ENCODE measurements at places on chromosomes 1 and 21.
A peak's percentile ranks its signal among the peaks of the same experiment; 100 is the strongest.

- DNase-seq, result no peak
Observed at GRCh38 chr1:203660931-203661484, 34.4 kb downstream of the ATP2B4 start.

DNA sequence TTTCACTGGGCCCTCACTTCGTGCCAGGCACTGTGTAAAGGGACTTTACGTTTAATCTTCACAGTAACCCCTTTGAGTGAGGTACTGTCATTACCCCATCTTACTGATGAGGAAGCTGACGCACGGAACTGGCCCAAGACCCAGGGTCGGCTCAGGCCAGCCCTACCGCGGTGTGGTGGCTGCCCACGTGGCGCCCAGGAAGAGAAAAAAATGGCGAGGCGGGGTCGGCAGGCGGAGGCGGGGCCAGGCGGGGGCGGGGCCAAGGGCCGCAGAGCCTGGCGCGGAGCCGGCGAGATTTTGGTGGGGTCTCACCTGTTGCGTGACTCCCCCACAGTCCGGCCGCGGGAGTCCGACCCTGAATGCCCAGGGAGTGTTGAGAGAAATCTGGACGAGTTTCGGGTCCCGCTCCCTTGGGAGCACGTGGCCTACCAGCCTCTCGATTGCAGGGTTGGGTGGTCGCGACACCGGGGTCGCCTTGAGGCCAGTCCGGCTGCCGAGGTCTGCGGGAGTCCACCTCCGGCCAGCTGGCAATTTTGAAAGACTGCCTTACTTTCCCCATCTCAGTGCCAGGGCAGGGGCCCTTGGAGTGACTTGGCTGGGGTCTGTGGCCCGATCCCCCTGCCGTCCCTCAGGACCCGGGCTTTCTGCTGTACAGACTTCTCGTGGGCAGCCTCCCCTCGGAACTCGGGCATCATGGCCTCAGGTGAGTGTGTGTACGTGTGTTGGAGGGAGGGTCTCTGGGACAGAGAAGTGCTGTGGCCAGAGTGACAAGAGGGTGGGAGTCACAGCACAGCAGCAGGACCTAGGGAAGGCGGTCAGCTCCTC, at the start of the genes AMPD2 and GNAT2:
Gene AMPD2 (plus strand): TSS at position 262 of the 825 bp plus-strand sequence. CDS start 1,339 bp downstream, outside the sequence.
Gene GNAT2 (minus strand): TSS at position 41 of the 825 bp plus-strand sequence. CDS start 6,746 bp downstream, outside the sequence.
- DNase-seq, result peak; percentile 65

DNA sequence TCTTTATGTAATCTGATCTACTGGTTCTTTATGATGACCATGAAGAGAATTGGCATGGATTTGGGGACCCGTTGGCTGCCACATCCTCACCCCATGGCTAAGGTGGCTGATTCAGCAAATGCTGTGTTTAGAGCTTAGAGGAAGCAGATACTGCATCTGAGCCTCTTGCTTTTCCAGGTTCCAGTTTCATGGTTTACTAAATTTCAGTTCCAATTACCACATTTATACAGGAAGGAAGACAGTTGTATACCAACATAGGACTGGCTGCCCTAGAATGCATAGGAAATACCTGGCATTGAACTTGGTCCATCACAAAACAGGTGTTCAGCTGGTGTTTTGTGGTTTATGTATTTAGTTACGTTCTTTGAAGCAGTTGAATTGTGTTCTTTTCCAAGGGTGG, 107.1 kb downstream of the ST3GAL3 start:
- DNase-seq, result no peak

DNA sequence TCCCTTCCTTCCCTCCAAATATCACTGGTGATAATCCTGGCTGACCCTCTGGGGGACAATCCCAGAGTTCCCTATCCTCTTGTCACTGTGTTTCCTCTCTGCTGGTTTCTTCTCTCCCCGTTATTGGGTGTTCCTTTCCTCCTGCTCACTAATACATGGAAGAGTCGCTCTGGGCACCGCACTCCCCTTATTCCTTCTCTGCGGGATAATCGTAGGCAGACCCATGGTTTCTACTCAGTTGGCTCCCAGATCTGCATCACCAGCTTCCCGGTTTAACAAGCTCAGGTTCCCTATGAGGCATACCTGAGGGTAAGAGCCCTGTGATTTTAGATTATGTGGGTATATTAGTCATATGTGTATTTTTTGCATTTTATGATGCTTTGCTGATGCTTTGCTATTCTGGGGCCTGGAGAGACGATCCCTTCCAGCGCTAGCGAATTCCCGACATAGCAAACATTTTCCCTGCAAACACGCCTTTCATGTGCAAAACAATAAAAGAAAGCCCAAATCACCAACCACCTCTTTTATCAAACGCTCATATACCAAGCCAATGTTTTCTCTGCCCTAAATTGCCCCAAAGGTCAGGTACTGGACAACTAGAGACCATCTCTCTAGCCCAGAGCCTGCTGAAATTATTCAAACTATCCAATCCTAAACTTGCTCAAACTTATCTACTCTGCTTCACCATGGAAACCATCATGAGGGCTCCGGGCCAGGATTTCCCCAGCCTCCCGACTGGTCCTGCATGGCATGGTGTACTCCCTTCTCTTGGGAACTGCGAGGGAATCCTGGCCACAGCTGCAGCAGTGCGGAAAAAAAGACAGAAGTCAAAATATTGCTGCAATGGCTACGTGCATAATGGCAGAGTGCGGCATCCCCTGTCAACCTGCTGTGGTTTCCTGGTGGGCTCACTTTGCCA, 84.2 kb downstream of the PCP4 start:
- no peak for DNase-seq

- no peak for DNase-seq
Observed at GRCh38 chr1:15231714-15232201, 15.3 kb upstream of the FHAD1 start.

- no peak for DNase-seq
Observed at GRCh38 chr1:44485229-44485933, 80.3 kb downstream of the RNF220 start.

DNA sequence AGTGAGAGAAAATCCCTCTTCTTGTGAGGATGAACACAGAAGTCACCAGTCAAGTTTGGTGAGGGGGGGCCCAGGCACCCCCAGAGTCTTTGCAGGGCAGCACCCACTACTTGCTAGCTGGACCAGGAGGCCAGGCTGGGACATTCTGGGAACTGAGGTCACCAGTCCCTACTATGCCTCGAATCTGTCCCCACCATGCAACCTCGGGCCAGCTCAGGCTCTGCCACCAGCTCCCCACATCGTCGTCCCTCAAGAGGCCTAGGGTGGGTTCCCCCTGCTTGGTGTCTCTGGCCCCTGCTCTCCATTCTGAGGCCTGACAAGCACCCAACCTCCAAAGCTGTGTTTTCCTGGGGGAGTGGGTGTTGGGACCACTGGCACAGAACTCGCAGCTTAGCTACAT, 22.2 kb upstream of the ZNF678 start:
- no peak for DNase-seq

GRCh38 chr1:228794810-228795209, 59.5 kb downstream of the RHOU start:
- DNase-seq, result no peak

DNA sequence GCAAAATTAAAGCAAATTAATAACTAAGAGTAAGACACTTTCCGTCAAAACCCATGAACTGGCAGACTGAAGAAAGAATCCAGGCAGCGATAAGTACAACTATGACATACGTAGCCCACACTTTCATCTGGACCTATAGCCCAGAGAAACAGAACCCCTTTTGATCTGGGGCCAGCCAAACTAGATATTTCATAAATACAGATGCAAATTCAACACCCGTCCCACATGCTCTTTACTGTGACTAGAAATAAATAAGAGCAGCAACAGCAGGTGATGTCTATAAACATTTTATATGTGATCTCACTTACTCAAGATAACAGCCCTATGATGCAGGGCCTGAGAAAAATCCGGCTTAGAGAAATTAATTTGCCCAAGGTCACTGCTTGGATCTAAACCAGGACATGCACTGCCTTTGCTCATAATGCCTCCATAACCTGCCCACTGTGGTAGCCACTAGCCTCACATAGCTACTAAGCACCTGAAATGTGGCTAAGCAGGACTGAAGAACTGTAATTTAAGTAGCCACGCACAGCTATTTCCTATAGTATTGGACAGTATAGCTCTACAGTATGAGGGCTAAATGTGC, 130.2 kb downstream of the TGFBR3 start:
- no peak for DNase-seq

GRCh38 chr21:15333951-15334350, 269.2 kb upstream of the NRIP1 start:
- no peak for DNase-seq

Data from stimulated activated CD8-positive, alpha-beta memory T cell treated with anti-CD3 and anti-CD28 coated beads, Interleukin-7, amount 100 ng/mL, for 48 hours (primary cell).